ENCODE measurements at places on chromosomes 2 and 18.

GRCh38 chr2:47767880-47768609, 14.9 kb upstream of the MSH6 start:
- no peak for DNase-seq

- no peak for DNase-seq
These were observed 67.3 kb downstream of the CLHC1 start for GRCh38 chr2:55164534-55165480.

GRCh38 chr2:61179701-61180639, 18.0 kb downstream of the C2orf74 start:
- DNase-seq, result peak; percentile 69

DNA sequence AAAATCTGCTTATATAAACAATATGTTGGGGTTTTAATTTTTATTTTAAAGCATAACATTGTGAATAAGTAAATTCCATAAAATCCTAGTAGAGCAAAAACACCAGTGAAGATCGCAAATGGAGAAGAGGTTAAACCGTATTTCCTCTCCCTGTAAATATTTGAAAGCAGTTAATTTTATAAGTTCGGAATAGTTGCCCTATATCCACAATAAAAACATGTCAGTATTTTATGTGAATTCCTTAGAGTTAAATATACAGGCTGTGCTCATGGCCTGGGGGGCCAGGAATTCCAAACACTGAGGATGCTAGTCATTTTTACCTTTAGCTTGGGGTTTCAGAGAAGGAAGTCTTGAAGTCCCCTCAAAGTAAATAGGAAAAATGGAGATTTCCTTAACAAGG, 135.0 kb downstream of the FIGN start:
- no peak for DNase-seq

DNA sequence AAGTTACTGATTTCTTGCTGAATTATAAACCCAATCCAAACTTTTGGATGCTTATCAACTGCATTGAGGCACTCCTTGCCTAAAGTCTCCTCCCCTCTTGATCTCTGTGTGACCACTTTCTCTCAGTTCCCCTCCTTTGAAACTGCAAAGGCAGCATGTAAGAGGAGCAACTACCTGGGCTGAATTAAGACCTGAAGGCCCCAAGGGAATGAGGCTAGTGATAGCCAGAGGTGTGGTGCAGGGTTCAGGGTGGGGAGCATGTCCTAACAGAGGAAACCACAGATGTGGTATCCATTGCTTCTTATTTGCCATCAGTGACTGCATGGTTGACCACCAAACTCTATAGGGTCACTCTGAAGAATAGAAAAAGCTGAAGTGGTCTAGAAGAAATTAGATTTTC, 557.9 kb downstream of the TNS1 start:
- no peak for DNase-seq

GRCh38 chr2:1868683-1869141, 124.4 kb upstream of the PXDN start:
- DNase-seq, result no peak

DNA sequence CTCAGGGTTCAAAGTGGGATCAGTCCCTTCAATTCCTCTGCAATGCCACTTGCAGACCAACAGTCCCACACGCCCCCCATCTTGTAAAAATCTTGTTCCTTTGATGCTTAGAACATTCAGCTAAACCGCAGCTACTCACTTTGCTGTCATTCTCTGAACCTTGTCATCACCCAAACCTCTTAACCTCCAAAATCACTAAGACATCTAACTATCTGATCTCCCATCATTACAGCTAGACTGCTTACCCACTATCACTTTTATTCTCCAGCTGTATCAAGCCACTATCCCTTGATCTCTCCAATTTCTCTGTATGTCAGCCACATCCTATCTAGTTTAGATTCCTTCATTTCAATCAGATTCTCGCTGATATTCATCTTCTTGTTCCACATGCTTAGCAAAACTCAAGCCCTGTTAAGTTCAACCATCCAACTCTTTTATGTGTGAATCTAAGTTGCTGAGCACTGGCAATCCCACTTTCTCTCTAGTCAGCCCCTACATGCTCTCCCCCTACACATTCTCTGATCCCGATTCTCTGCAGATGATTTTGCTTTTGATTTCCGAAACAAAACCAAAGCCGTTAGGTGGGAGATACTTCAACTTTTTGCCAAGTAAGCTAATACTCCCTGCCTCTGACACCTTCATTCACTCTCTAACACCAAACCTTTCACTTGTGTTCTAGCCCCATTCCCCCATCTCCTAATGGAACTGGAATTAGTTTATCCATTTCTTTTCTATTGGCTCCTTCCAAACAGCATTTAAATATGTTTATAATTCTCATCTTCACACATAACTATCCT, 4.6 kb downstream of the GTF3C2 start:
- no peak for DNase-seq

DNA sequence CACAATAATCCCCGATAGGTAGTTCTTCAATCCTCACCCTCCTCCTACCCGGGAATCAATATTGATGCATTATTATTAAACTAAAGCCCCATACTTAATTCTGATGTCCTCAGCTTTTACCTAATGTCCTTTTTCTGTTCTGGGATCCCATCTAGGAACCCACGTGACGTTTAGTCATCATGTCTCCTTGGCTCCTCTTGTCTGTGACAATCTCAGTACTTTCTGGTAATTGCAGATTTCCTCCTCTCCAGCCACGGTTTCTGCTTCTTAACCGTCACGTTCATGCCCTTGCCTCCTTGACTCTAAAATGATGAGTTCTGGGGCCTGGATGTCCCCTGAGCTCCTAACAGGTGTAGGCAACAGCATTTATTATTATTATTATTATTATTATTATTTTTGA, 2.9 kb upstream of the DGKD start:
- DNase-seq, result peak; percentile 10

GRCh38 chr18:58991167-58991798, 126.6 kb downstream of the ZNF532 start:
- peak; percentile 61 for DNase-seq

GRCh38 chr2:95056044-95056443, 30.5 kb downstream of the MAL start:
- no peak for DNase-seq

- no peak for DNase-seq
These were observed 3.1 kb upstream of the HES6 start for GRCh38 chr2:238242731-238243495.

DNA sequence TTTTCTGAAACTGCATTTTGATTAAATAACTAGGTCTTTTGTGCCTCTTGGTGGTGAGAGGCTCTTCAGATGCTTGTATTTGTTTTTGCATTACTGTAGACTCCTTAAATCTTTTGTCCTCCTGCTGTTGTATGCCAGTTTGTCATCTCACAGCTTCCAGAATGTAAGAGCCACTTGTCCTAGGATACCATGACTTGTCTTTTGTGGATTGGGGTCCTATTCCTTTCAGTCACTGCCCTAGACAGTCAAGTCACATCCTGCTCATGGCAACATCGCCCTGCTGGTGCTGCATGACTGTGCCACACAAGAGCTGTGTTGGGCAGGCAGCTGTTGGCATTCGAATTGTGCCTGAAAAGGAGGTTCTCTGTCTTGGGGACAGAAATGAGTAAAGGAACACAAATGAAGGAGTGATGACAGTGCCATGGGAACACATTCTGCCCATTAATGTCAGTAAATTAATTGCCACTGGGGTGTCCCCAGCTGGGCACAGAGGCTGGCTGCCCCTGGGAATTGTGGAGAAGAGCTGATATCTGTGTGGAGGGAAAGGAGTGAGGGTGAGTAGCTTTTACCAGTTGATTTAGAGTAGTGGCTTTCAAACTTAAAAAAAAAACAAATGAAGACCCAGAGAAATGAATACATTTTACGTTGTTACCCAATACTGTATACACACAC, 140.3 kb downstream of the ARL6IP6 start:
- DNase-seq, result no peak
